Fibroblast of skin of right quadriceps (primary cell): ENCODE measurements at places on chromosomes 6 and 20.

GRCh38 chr6:14440215-14440910 lies 322.8 kb downstream of the CD83 start:
- peak; percentile 56 for DNase-seq

GRCh38 chr6:28312939-28313338 lies 23.0 kb downstream of the ZSCAN31 start:
- no peak for DNase-seq

- DNase-seq, result peak; percentile 16
These were observed 91.4 kb downstream of the SYNDIG1 start for GRCh38 chr20:24560571-24561491.

DNA sequence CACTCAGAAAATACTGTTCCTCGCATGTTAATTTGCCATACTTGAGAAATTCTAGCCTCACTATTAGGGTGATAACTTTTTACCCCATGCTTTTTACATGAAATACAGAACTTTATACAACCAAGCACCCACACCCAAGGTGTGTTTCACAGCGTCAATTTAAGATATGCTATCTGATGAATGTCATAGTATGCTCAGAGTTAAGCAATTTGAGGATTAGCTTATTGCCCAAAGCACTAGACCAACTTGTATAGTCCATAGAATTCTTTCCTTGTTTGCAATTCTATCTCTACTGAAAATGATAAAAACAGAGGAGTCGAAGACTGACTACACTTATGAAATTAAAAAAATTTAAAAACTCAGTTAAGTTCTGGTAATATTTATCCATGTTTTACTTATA lies 82.1 kb upstream of the CARMIL1 start:
- no peak for DNase-seq

DNA sequence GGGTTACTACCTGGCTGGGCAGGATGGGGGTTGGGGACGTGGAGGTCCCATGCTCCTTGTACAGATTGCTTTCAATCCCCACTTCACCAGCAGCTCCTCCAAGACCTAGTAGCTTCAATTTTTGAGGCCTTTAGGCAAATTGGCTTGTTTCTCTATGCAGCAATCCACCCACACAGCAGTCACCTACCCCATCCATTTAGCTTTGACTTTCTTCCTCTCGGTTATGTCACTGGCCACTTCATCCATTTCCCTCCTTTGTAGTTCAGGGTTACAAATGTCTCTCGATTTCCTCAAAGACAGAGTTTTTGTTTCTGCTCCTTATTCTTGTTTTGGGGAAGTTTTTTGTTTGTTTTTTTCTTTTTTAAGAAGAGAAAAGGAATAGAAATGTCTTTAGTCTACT lies 33.4 kb upstream of the RSPO4 start:
- DNase-seq, result no peak

DNA sequence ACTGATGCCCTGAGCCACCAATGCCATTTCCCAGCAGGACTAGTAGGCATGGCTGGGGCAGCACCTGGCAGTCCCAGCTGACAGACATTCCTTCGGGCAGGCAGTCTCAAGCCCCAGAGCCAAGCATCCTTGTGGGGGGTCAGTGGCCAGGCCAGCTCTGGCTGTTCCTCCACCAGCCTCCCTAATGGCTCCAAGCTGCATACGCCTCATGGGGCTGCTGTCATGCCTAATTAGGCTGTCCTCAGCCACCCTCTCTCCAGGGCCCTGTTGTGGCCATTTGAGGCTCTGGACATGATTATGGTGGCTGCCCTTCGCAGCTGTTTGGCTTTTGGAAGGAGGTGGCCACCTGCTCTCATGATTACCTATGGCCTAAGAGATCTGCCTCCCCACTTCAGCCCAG lies 79.4 kb downstream of the DLGAP4 start:
- DNase-seq, result no peak

DNA sequence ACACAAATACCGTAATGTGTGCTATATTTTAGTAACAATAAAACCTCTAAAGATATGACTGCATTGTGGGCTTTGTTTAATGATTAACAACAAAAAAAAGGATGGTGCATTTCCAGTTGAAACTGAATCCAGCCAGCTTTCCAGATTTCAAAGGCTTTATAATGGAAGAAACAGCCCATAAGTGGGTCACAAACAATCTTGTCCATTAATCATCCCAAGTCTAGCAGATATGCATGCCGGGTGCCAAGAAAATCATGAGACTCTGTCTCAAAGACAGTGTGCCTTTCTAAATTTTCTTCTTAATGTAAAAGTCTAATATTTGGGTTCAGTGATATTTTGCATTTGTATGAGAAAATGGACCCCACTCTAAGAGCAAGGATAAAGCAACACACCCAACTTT lies 20.6 kb upstream of the LAMP5 start:
- no peak for DNase-seq

GRCh38 chr6:72824833-72825232 lies 203.0 kb downstream of the KCNQ5 start:
- no peak for DNase-seq

DNA sequence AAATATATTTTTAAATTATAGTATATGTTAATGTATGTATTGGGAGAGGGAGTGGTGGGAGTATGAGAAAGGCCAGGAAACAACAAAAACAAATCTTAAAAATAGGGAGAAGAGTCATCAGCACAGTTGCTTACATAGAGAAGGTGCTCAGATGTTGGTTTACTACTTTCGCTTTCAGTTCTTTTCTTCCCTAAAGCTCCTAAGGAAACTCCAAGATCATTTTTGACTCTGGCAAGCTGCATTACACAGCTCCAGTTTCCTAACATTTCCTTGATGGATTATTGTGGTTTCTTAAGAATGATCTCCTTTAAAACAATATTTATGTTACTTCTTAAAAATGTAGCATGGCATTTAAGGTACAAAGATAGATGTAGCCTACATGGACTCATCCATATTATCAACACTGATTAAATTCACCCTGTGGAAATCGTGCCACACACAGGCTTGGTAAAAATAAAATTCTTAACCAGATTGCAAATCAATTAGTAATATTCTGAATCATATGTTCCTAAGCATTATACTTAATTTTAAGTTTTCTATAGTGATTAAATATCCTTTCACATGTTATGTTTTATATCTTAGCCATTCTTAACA lies 118.0 kb upstream of the MAN1A1 start:
- peak; percentile 28 for DNase-seq

DNA sequence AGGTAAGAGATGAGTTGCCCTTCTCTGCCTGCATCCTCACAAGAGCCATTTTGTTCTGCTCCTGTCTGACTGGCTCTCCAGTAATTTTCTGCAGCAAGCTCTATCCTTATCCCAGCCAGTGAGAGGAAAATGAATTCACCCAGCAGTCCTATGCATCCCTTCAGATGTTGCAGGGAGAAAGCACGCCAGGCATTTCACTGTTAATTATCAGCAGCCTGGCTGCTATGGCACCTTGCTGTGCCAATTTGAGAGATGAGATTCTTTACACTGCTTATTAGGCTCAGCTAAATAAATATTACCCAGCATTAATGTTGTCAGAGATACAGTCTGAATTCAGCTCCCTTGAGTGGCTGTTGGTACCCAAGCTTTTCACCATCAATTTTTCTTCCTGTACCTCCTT lies 61.1 kb upstream of the SNAP25 start:
- no peak for DNase-seq

- DNase-seq, result no peak
These were observed 59.9 kb downstream of the NUDT3 start for GRCh38 chr6:34332251-34333198.

- peak; percentile 14 for DNase-seq
These were observed 80.4 kb downstream of the ARID1B start for GRCh38 chr6:156857573-156857972.

GRCh38 chr20:54004445-54004844 lies 65.9 kb downstream of the BCAS1 start:
- DNase-seq, result no peak

DNA sequence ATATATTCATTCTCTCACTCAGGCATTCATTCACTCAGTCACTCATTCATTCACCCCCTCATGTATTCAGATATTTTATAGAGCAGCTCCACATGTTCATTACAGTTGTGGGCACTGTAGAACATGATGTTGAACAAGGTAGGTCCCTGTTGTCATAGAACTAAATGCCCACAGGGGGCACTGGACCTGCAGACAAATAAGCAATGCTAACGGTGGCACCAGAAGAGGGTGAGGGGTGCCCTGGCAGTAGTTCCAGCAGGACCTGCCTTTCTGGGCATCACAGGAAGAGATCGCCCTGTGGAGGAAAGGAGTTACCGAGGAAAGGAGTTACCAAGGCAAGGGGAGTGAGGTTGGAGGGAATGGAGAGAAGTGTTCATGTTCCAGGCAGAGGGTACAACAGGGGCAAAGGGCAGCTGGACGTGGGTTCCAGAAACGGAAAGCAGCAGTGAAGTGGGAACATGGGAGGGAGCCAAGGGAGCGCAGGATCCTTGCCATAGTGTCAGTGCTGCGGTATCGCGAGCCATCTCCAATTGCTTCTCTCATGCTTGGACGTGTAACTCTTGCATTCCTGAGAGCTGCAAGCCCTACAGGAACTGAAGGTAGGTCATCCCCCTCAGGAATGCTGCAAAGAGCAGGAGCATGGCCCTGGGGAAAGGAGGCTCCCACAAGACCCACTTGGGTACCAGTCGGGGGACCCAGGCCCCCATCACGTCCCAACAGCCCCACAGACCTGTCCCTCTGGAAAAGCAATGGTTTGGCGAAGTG lies 128.2 kb downstream of the EDN3 start:
- DNase-seq, result no peak

DNA sequence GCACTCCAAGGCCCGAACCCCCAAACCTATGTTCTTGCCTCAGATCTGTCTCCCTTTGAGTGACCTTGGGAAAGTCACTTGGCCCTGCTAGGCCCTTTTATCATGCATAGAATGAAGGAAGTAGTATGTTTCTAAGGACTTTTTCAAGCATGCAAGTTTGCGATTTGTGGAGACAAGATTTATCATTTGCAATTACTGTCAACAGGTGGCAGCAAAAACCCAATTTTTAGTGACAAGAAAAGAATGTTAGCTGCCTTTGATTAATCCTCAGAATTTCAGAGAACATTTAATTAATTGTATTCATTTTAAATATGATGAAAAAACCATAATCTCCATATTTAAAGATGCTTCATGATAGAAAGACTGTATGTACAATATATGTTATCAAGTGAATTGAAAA lies 28.3 kb upstream of the PREP start:
- peak; percentile 60 for DNase-seq

GRCh38 chr6:16544006-16544405 lies 217.3 kb downstream of the ATXN1 start:
- DNase-seq, result no peak

DNA sequence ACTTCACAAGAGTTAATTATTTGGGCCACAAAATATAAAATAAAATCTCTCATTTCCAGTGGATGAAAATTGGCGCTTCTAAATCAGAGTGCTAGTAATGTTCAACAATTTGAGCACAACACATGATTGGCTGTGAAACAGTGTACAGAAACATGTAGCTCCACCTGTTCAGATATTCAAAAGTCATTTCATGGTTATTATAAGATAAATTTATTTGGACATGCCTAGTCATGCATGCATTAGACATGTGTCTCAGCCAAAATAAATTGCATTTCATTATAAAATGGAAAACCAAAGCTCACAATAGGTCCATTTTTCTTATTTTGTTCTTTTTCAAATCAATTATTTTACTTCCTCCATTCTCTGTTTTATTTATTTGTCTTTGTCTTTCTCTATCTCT lies 374.8 kb downstream of the LMBRD1 start:
- DNase-seq, result no peak

GRCh38 chr6:131197716-131198115 lies 62.4 kb downstream of the AKAP7 start:
- no peak for DNase-seq

- DNase-seq, result no peak
These were observed 330.5 kb downstream of the TFAP2A start for GRCh38 chr6:10084111-10084986.

DNA sequence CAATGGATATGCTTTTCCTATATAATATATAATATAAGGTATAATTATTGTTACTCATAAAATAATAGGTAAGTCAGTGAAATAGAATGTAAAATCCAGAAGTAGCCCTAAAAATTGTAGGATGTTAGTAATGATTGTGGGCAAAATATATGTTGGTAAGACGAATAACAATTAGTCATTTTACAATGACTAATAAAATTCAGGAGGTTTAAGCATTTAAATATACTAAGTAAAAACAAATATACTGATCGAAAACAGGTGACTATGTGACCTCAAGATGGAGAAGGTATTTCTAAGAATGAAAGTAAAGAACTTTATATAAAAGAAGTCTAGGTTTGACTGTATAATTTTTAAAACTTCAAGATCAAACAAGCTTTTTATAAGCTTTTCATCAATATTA lies 28.9 kb downstream of the FUCA2 start:
- DNase-seq, result peak; percentile 3

GRCh38 chr20:62719250-62719935 lies 10.8 kb downstream of the NTSR1 start:
- DNase-seq, result peak; percentile 14

GRCh38 chr20:11700831-11701230 lies 216.9 kb upstream of the BTBD3 start:
- no peak for DNase-seq

- DNase-seq, result peak; percentile 90
These were observed 884.4 kb downstream of the PHF3 start for GRCh38 chr6:64520050-64520449.

- no peak for DNase-seq
These were observed 101.8 kb upstream of the NHSL1 start for GRCh38 chr6:138601128-138601527.

GRCh38 chr6:127385668-127386430 lies 42.4 kb upstream of the ECHDC1 start:
- no peak for DNase-seq

GRCh38 chr6:18352842-18353241 lies 34.3 kb upstream of the RNF144B start:
- no peak for DNase-seq

- no peak for DNase-seq
These were observed 131.5 kb downstream of the TAF4 start for GRCh38 chr20:61933951-61934715.

- DNase-seq, result peak; percentile 15
These were observed 54.0 kb downstream of the TMEM242 start for GRCh38 chr6:157269261-157269794.

GRCh38 chr6:87900160-87900698 lies 147.4 kb upstream of the SPACA1 start:
- no peak for DNase-seq

DNA sequence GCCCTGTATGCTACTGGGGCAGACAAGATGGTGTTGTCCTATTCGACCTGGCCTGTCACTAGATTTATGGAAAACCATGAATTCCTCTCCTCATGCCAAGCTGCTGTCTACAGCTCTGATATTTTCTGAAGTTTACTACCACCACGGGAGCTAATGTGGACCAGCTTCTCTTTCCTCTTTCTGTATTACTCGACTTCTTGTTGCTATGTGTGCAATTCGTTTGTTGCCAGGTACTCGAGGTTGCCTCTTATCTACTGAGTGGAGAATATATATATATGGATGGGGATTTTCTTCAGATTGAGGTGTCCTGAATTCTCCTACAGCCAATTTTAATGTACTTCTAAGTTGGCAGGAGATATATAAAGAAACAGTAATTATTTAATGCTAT lies 34.7 kb downstream of the MAN1A1 start:
- DNase-seq, result peak; percentile 10
